ENCODE measurements at places on chromosomes 4 and X. TPM values are rescaled to one million over a fixed set of nuclear protein-coding genes. Genes with fewer than 3 reads are reported as not detected.

- H3K36me3 ChIP-seq = no peaks in the 10 kb centered on the region
- H3K27ac ChIP-seq = no peak overlapping the region
- no peak overlapping the region for H3K4me3 ChIP-seq
- no peak for DNase-seq
- H3K4me1 ChIP-seq = no peaks in the 10 kb centered on the region
Measured at GRCh38 chr4:128357286-128357685, 69.7 kb upstream of the PGRMC2 start.

DNA sequence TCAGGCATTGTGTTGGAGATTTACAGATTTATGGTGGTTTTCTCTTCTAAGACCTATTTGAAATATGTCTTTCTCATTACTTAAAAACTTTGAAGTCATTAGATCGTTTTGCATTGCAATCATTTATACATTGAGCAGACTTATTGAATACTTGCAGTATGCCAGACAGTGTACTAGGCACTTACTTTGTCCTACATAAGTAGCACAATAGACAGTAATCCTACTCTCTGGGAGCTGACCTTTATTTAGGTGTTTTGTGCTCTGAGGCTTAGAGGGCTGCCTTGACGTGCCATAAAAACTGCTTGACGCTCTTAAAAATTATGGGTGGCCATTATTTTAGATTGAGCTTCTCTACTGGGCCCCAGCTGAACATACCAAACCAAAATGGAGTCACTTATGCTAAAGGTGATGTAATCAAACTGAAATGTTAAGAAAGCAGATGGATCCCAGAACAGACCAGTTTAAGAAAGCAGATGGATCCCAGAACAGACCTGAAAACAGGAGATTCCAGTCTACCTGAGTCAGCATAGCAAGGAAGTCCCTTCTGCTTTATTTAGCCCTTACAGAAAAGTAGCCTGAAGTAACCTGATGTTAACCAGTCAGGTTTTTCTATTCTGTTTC, 42.4 kb downstream of the PTTG2 start:
- no peaks in the 10 kb centered on the region for H3K36me3 ChIP-seq
- H3K27me3 ChIP-seq = no peaks in the 10 kb centered on the region
- DNase-seq = no peak
- no peak overlapping the region for H3K27ac ChIP-seq

The STOX2 gene
- not detected for total RNA-seq

The SLAIN2 gene
- total RNA-seq = 86.8 TPM

The SNCA gene
- total RNA-seq = 0.42 TPM

All from CD8-positive, alpha-beta memory T cell (primary cell).